ENCODE measurements at places on chromosomes 1 and 21. TPM values are rescaled to one million over a fixed set of nuclear protein-coding genes. Genes with fewer than 3 reads are reported as not detected.

MYBPH gene
- total RNA-seq: not detected

CD5L gene
- not detected for total RNA-seq

- DNase-seq: no peak
These were observed 41.0 kb downstream of the PGBD5 start for GRCh38 chr1:230385158-230385450.

DNA sequence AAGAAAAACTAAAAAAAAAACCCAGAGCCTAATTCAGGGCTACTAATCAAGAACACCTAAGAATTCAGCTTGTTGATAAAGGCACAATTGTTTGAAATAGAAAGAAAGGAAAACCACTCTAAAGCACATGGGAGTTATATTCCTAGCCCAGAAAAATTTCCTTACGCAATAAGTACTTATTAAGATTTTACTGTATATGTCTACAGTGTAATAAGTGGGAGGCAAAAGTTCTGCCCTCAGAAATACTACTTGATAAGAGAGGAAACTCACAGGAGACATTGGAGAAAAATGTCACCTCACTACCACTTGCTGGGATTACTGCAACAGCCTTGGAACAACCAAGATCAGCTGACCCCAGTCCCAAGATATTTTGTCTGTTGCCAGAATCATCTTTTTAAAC lies 66.1 kb downstream of the IARS2 start:
- DNase-seq: no peak

- DNase-seq: no peak
These were observed 84.9 kb upstream of the CD1D start for GRCh38 chr1:158095737-158096335.

CD48 gene
- 7.0 TPM for total RNA-seq

GBP6 gene
- total RNA-seq: 513 TPM

SEMA4A gene
- total RNA-seq: 22.1 TPM

DNA sequence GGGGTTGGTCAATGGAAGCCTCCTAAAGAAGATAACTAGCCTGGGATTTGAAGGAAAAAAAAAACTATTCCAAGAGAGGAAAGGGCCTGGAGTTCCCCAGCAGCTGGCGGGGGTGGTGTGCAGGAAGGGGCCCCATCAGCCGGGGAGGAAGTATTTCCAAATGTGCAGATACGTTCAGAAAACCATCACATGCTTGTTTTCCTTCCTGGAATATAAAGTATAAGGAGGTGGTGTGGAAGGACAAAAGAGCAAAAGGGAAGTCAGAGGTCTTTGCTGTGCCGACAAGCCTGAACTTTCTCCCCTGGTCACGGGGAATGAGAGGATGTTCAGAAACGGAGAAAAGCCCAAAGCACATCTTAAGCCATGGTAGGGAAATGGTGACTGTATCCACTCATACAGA lies 72.0 kb upstream of the BACE2 start:
- DNase-seq: no peak

DNA sequence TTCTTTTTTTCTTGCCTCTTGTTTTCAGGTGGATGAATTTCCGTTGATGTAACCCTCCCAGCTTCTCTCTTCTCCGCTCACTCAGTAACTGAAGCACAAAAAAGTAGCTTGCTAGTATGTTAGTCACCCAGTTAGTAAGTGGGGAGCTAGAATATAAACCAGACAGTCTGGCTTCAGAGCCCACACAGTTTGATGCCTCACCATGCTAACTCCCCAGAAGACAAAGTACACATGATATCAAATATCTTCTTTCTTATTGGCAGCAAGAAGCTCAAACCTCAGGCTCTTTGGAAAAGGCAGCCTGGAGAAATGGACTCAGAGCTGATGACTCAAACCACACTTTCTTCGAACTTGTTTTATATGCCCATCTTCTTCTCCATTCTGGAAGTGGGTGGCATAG lies 187.5 kb upstream of the PLXNA2 start:
- DNase-seq: no peak

DNA sequence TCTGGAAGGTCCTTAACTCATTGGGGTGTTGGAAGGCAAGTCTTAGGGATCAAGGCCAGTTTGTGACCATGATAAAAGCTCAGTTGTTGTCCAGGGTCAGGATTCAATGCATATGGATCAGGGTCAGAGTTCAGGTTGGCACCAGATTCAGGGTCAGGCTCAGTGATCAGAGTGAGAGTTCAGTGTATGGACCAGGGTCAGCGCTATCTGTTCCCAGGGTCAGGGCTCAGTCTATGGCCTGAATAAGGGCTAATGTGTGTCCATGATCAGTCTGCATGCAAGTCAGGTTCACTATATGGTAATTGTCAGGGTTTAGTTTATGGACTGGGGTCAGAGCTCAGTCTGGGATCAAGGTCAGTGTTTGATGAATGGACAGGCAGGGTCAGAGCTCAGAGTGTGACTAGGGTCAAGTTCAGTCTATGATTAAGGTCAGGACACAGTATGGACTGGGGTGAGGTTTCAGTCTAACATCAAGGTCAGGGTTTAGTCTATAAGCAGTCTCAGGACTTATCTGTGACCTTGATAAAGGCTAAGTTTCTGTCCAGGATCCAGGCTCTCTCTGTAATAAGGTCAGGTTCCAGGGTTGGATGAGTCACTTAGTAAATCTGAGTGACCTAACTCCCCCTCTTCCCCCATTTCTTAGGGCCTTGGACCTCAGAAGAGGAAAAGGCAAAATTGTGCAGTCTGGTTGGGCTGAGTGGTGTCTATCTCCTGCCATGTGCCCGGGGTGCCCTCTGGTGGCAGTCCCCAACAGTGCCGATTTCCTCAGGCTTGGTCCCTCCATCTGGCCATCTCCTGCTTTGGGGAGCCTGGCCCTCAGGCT lies 23.8 kb downstream of the KNCN start:
- peak; percentile 15 for DNase-seq

PTGS2 gene
- 4.1 TPM for total RNA-seq

- no peak for DNase-seq
These were observed 6.1 kb downstream of the KIF26B start for GRCh38 chr1:245160741-245161400.

DNA sequence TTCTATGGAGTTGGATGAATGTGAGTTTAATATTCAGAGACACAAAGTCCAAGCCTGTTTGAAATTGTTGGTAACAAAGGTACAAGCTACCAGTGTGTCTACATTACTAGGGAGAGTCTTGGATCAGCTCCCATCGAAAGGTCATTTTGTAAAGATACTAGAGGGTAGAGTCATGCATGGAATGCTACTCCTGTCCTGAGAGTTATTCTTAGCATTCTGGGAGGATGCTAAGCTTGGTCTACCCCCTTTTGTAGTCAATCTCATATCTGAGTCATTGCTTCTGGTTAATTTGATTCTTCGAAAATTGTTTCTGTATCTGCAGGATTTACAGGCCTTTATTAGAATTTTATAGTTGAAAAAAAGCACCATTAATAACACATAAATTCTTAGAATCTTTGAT lies 240.2 kb downstream of the ST6GALNAC3 start:
- DNase-seq: no peak

DNA sequence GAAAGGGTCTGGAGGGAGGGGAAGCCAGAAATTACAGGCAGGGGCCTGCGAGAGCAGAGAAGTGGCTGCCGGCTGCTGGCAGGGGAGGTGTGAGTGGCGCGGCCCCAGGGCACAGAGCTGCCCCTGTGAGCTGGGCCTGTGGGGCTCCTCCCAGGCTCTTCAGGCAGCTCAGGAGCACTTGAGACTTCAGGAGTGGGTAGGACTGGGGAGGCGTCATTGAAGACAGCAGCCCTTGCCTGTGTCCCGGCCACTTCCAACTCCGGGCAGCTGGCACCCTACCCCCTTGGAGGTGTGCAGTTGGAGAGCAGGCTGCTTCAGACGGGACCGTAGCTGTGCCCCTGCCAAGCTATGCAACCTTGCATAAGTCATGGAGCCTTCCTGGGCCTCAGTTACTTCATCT lies 87.5 kb upstream of the ACTL8 start:
- DNase-seq: no peak
